ENCODE measurements at places on chromosomes 3 and 15. TPM values are rescaled to one million over a fixed set of nuclear protein-coding genes. Genes with fewer than 3 reads are reported as not detected.
A peak's percentile ranks its signal among the peaks of the same experiment; 100 is the strongest.

Gene GRK7
- total RNA-seq = not detected

Gene UBAP1L
- total RNA-seq = 0.37 TPM

Gene DZIP3
- total RNA-seq = 17.6 TPM

DNA sequence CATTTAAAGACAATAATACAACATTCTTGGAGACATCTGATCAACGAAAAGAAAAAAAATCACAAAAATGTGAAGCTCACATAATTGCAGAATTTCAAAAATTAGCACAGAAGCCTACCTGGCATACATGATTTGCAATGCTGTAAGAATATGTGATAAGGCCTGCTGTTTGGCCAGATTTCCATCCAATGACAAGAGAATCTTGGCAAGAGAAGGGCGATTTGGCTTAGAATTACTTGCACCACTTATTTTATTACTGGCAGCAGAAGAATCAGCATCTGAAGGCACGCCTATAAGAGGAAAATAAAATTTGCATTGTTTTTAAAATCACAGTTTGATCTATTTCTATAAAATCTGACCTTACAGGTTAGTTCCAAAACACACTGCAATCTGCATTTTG, 70.3 kb upstream of the OCA2 start:
- DNase-seq = no peak

DNA sequence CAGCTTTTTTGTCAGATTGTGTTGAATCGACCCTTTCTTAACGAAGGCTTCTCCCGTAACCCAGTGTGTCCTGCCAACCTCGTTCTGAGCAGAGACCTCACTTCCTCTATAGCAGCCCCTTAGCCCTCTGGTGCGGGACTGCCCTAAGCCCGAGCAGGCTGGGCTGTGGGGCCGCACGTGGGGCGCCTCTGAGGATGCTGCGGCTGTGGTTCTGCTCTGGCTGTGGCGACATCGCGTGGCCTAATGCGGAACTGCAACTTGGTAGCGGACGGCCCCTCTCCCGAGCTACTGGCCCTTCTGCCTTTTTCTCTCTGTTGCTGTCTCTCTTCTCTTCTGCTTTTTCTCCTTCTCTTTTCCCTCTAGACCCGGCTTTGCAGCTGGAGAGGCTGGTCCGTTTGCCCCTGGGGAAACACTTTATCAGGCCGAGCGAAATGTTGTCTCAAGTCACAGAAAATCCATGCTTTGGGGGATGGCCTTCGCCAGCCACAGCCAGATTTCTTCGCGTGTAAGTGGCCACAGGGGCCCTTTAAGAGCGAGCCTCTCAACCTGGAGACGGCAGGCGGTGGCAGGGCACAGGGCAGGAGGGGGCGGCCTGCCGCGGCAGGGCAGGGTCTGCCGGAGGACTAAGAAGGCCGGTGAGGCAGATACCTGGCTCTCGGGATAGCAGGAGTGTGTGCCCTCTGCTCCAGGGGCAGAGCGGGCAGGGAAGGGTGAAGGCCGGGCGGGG, 19.4 kb upstream of the KIF23 start:
- peak; percentile 72 for DNase-seq

DNA sequence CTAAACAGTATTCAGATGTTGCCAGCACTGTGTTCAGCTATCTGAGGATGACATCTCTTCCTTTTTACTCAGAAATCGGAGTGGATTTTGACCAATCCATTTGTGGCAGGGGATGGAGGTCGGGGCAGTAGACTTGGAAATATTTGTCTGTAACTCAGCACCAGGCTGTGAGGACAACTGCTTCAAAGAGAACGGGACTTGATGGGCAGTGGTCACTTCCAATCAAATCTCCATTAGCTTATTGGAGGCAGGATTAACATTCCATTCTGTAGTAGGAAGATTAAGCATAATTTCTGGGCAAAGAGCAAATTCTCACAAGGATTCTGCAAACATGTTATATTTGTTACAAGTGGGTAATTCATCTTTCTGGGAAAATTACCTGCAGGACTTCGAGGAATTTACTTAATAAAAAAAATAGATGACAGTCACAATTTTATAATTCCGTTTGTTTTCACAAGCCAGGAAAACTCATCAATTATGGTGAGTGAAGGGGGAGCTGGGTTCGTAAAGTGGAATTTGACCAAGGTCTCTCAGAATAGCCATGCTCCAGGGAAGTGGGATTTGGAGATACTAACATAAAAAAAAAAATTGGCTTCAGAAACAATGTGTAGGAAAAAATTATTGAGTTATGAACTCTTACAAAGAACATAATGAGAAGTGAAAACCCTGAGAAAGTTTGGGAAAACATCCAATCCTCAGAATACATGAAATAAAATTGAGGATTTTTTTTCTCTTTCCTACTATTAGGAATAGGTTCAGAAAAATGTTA, 18.1 kb downstream of the CRABP1 start:
- DNase-seq = no peak

DNA sequence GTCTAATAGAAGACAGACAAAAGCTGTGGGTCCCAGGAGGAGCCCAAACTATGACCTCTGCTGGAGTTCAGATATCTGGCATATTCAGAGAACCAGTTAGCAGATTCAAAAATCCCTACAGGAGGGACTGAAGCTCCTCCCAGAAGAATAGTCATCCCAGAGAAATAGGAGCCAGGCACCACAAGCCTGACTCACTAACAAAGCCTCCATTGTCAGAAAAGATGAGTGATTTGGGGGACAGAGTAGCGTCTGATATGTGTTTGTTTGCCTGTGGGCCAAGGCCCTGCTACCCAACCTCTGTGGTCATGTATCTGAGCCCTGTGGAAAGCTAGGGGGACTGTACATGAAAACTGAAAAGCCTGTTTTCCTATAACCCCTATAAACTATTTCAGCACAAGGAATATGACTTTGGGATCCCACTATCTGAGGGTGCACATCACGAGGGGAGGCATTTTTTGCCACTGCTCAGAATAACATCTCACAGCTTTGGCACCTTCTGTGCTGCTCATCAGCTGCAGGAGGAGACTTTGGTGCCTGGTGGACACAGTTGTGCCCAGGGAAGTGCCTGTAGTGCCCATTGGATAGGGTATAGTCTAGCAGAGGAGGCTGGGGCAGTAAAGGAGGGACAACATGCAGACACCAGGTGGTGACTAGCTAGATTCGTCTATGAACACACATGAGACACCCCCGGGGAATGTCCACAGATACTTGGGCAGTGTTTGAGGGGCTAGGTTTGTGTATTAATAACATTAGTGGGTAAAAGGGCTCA, 9.7 kb upstream of the LARP6 start:
- DNase-seq = peak; percentile 99

All from HT1080 (cell line).